ENCODE measurements at places on chromosomes 6 and 20.
A peak's percentile ranks its signal among the peaks of the same experiment; 100 is the strongest.

DNA sequence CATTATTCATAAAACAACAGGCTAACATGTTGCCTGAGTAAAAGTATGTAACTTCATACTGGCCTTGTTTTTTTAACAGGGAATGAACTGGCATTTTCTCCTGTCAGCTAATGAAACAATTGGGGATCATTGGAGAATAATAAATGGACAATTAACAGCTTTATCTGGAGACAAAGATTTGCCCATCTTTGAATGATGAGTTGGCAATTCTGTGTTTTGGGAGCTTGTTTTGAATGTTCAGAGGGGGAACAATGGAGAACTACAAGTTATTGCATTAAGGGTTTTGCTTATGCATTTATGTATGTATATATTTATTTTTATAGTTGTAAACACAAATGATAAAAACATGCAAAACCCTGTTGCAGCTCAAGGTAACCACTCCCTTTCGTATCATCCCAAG, 150.3 kb downstream of the CBLN4 start:
- H3K27ac ChIP-seq = no peak overlapping the region
- H3K4me1 ChIP-seq = no peaks in the 10 kb centered on the region
- H3K4me3 ChIP-seq = no peak overlapping the region
- no peaks in the 10 kb centered on the region for H3K36me3 ChIP-seq

DNA sequence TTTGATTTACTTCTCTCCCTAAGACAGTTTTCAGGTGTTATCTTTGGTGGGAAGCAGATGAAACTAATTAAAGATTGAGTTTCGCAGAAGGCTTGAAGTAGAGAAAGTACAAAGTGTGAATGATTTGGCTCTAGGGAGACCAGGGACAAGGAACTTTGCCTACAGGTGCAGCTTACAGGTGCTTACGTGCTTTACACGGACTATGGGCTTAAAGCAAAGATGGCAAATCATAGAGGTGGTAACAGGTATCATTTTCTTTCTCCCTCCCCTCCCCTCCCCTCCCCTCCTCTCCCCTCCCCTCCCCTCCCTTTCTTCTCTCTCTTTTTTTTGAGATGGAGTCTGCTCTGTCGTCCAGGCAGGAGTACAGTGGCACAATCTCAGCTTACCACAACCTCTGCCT, 136.3 kb downstream of the SLC35B3 start:
- DNase-seq = no peak
- H3K4me1 ChIP-seq = no peaks in the 10 kb centered on the region
- H3K27me3 ChIP-seq = no peaks in the 10 kb centered on the region
- H3K4me3 ChIP-seq = no peak overlapping the region
- H3K27ac ChIP-seq = no peak overlapping the region

GRCh38 chr20:46227272-46227767, 81.0 kb downstream of the CDH22 start:
- no peaks in the 10 kb centered on the region for H3K4me1 ChIP-seq
- H3K4me3 ChIP-seq = no peak overlapping the region
- DNase-seq = no peak
- H3K27me3 ChIP-seq = peaks cover 4% of the 10 kb centered on the region
- no peak overlapping the region for H3K27ac ChIP-seq

DNA sequence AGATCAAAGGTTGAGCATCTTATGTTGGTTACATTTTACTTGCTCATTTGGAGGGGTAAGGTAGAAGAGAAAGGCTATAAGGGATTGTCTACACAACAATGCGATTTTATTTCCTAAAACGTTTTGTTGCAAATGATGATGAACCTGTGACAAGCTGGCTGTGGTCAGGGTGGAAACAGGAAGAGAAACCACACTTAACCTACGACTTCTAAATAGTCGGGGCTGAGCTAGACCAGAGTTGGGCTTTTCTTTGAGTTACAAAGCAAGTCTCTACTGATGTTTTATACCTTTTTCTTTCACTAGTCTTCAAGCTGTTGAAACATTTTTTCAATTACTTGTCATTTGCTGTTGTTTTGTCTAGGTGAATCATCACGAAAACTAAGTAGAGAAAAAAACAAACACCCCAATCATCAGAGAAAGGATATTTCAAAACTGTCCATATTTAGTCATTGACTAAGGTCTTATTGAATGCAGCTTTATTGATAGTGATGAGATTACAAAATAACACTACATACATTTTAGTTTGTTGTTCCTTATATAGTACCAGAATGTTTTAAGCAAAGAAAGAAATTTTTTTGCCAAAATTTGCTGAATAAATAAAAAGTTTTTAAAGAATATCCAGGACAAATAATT, 18.0 kb downstream of the KLHL31 start:
- H3K27ac ChIP-seq = peak overlapping the region; percentile 96
- peak overlapping the region; percentile 66 for H3K4me3 ChIP-seq
- peaks cover 35% of the 10 kb centered on the region for H3K4me1 ChIP-seq
- H3K36me3 ChIP-seq = peaks cover 6% of the 10 kb centered on the region
- DNase-seq = peak; percentile 44
- H3K27me3 ChIP-seq = peaks cover 4% of the 10 kb centered on the region

GRCh38 chr20:58906111-58906510, 53.6 kb downstream of the GNAS start:
- H3K4me1 ChIP-seq = peaks cover 36% of the 10 kb centered on the region
- peaks cover 79% of the 10 kb centered on the region for H3K36me3 ChIP-seq
- no peak overlapping the region for H3K4me3 ChIP-seq
- no peak overlapping the region for H3K27ac ChIP-seq
